ENCODE measurements at places on chromosomes 7 and 10. TPM values are rescaled to one million over a fixed set of nuclear protein-coding genes. Genes with fewer than 3 reads are reported as not detected.

GRCh38 chr10:79142522-79143309 lies 74.0 kb downstream of the ZMIZ1 start:
- no peak for DNase-seq

GRCh38 chr10:88866454-88866853 lies 13.6 kb upstream of the STAMBPL1 start:
- DNase-seq, result no peak

- peak; percentile 47 for DNase-seq
Observed at GRCh38 chr7:96328016-96328415, 6.1 kb upstream of the SLC25A13 start.

DNA sequence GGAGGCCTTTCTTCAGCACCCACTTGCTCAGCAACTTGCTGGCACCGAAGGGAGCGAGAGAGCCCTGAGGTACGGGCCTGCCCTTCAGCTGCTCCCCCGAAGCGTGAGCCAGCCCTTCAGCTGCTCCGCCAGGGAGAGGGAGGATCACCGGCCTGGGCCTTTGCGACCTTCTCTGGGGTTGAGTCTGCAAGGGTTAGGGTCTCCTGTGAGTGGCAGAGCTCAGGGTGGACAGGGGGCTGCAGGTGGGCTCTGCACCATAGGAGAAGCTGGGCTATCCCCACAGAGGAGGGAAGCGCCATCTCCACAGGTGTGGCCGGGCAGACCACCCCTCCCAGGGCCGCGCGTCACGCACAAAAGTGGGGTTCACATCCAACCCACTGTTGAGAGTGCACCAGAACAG lies 490.6 kb upstream of the FOXK1 start:
- no peak for DNase-seq

GRCh38 chr10:3495281-3495680 lies 289.7 kb downstream of the KLF6 start:
- no peak for DNase-seq

- DNase-seq, result no peak
Observed at GRCh38 chr7:110964775-110965174, 126.2 kb upstream of the LRRN3 start.

- no peak for DNase-seq
Observed at GRCh38 chr10:132462463-132463332, 65.7 kb downstream of the PWWP2B start.

DNA sequence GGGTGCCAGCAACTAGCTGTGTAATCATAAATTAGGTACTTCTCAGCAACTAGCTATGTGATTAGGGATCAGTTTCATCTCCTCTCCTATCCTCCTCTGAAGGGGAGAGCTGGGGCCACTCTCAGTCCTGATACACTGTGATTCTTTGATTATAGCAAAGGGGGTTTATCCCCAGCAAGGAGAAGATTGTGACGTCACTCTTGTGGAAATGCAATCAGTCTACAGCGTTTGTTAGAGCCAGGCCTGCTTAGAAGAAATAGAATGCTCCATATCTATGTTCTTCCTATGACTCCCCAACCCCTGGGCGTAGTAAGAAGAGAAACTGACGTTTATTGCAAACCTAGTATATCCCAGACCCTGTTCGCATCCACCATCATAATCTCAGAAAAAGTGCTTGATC lies 308.2 kb downstream of the GFRA1 start:
- DNase-seq, result no peak

DNA sequence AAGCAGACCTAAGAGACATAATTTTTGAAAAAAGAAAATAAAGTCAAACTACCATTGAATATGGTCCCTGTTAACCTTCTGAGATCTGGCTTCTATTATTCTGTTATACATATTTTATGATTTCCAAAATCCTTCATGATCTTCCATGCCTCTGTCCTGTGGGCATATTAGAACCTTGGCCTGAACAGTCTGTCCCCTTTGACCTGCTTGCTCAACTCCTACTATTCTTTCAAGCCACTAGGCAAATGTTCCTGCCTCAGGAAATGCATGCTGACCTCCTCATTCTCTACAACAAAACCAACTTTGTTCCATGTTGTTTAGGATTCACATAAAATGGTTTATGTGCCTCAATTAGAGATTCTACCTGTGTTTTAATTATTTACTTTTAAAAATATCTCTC lies 544.8 kb upstream of the LRRTM3 start:
- DNase-seq, result no peak

DNA sequence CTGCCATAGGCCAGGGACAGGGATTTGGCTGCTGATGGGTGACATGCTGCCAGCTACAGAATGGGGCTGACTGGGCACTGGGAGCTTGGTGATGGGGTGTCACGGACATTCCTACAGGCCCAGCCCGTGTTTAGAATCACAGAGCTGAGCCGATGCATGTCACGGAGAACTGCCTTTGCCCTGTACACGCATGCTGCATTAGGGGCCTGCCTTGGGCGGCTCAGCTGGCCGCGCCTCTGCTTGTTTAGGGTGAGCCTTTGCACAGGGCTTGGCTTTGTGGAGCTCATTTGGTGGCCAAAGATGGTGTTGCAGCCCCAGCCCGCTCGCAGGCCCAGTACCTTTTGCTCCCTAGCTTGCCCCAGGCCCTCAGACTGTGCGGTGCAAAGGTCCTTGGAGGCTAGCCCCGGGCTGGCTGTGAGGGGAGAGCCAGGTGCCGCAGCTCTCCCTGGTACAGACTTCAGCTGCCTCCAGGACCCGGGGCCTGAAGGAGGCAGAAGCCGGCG lies 108.4 kb upstream of the BTBD16 start:
- peak; percentile 40 for DNase-seq

- no peak for DNase-seq
Observed at GRCh38 chr7:23604296-23604640, 7.1 kb downstream of the CCDC126 start.

- DNase-seq, result no peak
Observed at GRCh38 chr7:28607855-28608193, 195.5 kb downstream of the CREB5 start.

GRCh38 chr7:109246330-109247077 lies 676.8 kb downstream of the DNAJB9 start:
- no peak for DNase-seq

- peak; percentile 27 for DNase-seq
Observed at GRCh38 chr7:140661124-140661523, 11.6 kb upstream of the ADCK2 start.

DNA sequence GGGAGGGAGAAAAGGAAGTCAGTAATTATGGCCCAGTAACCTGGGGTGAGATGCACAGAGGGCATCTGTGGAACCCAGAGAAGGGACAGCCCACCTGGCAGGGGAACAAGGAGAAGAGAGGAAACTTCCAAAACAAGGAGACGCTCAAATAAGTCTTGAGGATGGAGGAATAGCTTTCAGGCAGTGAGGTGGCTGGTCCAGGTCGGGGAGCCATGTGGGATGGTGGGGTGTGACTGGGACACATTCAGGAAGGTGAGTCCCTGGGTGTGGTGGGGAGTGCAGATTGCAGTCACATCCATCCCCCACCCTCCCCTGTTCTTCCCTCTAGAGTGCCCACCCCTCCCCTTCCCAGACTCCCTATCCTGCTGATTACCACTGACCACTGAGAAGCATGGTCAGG lies 175.4 kb downstream of the GRID1 start:
- DNase-seq, result no peak

- peak; percentile 29 for DNase-seq
Observed at GRCh38 chr10:44864051-44864450, 47.1 kb upstream of the TMEM72 start.

DNA sequence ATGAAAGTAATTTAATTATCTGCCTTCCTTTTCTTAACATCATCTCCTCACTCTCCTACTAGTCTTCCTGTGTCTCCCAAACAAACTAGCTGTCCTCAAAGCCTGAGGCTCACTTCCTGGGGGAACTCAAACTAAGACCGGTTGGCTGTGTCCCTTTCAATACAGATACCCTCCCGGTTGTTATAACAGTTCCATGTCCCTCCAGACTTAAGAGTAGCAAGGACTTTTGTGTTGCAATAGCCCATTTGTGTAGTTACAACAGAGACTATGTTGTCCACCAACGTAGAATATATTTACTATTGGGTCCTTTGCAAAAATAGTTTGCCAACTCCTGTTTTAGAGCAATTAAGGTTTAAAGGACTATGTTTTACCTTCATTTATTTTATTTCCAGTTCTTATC lies 8.6 kb upstream of the TARP start:
- no peak for DNase-seq

GRCh38 chr10:28375399-28376354 lies 72.8 kb upstream of the MPP7 start:
- no peak for DNase-seq

- DNase-seq, result no peak
Observed at GRCh38 chr7:46165276-46165675, 244.2 kb upstream of the IGFBP3 start.

DNA sequence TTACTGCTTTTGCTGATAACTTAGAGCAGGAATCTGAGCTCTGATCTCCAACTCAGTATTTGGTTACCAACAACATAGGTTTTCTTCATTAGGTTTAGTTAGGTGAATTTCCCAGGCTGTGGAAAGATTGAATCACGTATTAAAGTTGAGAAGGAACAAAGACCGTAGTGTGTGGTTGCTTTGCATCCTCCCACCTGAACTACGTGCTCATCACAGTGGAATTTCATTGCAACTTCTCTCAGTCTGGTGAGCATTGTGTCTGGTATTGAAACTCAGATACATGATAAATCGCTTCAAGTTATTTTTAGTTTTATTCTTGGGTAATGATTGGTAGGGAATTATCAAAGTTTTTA lies 139.4 kb upstream of the AKR1E2 start:
- no peak for DNase-seq

- DNase-seq, result no peak
Observed at GRCh38 chr7:93920496-93921182, 896 bp upstream of the GNG11 start.

DNA sequence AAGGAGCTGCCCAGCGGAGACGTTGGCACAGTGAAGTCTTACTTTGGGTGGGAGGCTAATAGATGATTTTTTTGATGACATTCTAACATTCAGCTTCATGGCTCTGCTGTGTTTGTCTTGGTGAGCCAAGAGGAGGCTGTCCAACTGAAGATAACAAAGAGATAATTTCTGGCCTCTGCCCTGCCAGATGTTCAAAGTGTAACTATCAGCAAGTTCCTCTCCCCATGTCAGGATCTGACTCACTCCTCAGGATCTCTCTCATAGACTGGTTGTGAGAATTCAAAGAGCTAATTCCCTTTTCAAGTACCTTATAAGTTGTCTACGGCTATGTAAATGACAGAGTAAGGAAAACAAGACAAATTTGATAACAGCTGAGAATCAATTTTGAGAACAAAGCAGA lies 1340.9 kb downstream of the XPNPEP1 start:
- DNase-seq, result peak; percentile 1

GRCh38 chr10:29470355-29470705 lies 164.4 kb downstream of the SVIL start:
- peak; percentile 17 for DNase-seq

DNA sequence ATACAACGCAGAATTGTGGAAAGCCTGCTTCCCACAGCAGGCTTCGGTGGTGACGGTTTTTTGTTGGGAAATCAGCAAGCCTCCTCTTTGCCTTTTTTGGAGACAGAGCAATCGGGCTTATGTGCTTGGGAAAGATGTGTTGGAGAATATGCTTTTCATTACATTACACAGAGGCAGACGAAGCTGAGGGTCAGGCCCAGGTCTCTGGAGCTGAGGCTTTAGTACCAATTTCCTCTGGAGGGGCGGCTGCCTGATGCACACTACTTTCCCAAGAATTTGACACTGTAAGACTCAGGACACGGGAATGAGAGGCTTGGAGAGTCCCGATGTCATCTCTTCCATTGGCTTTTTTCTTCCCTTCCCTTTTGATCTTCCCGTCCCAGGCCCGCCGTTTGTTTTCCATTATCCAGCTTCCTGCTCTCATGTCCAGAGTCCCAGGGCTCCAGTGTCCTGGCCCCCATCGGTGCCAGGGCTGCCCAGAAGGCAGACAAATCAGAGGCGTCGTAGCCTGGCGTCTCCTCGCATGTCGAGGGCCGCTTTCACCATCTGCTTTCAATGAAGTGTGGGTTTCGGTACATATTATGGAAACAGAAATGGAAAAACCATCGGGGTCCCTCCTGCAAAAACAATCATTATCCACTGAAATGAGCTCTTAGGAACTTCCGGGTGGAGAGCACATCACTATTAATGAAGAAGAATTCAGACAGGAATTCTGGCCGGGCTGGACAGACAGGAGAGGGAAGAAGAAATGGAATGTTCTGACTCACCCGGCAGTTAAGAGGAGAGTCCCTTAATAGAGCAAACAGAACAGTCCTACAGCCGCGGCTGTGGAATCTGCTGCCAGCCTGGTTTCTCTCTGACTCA lies 123.0 kb upstream of the JCAD start:
- peak; percentile 79 for DNase-seq

The CYP3A7 gene
- total RNA-seq, result not detected

The VPS26A gene
- 34.5 TPM for total RNA-seq

The PRR15 gene
- total RNA-seq, result 0.17 TPM

The GRM3 gene
- total RNA-seq, result not detected

The IFIT3 gene
- total RNA-seq, result 14.1 TPM

The TMEM273 gene
- 49.9 TPM for total RNA-seq

The CDC123 gene
- total RNA-seq, result 233 TPM

The CACNB2 gene
- not detected for total RNA-seq

The HILPDA gene
- total RNA-seq, result 10.9 TPM

The CYP26C1 gene
- 1.9 TPM for total RNA-seq

The PANK1 gene
- 5.4 TPM for total RNA-seq

The HABP2 gene
- total RNA-seq, result 0.19 TPM

Measured in dermis blood vessel endothelial cell (primary cell).